ENCODE measurements at places on chromosomes 4 and X.

DNA sequence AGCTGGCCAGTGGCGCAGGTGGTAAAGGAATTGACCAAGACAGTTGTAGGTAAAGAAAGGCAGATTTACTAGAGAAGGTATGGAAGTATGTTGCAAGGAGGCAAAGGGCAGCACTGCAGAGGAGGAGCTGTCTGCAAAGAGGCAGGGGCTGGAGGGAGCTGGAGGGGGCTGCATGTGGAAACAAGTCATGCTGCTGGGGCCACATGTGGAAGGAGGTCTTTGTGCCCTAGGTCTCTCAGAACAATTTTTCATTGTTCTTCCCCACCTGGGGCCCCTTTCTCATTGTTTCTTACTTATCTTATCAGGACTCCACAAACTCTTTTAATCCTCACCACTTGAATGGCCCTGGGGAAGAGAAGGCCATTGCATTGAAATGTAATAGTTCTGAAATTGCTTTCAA lies 144.8 kb upstream of the PLAC1 start:
- no peak for DNase-seq

- no peak for DNase-seq
These were observed 7.9 kb upstream of the CFP start for GRCh38 chrX:47637546-47638195.

- no peak for DNase-seq
These were observed 177.7 kb downstream of the RBM46 start for GRCh38 chr4:154958621-154959358.

- peak; percentile 21 for DNase-seq
These were observed 105.1 kb upstream of the MXRA5 start for GRCh38 chrX:3451571-3451970.

GRCh38 chrX:153395613-153396319 lies 5.4 kb downstream of the PNMA6E start:
- DNase-seq, result no peak

GRCh38 chrX:133417364-133417763 lies 2.1 kb upstream of the GPC4 start:
- no peak for DNase-seq

DNA sequence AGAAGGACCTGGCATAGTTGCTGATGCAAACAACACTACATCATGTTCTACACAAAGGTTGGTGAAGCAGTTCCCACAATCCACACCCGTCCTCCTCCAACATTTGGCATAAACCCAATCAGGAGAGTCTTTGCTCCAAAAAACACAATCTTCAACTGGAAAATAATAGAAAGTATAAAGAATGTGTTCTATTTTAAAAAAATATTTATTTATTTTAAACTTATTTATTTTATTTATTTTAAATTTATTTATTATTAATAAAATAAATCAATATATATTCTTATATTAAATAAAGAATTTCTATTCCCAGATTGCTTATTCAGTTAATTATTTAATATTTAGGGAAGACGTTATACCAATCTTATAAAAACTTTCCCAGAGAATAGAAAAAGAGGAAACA lies 1753.7 kb upstream of the AGA start:
- DNase-seq, result no peak

DNA sequence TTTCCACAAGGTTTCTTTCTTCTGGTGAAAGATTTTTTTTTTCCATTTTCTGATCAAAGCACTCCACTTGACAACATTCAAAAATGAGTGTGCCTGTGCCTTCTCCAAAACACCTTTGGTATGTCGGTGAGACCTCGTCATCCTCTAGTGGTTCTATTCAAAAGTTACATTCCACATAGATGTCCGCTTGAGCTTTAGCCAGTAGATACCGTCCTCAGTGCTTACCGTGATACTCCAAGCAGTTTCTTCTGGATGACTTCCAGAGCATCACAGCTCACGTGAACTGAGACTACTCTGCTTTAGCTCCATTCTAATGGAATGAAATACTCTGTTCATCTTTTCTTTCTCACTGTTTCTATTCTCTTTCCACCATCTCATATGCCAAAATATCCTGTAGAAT lies 38.2 kb upstream of the VEGFC start:
- no peak for DNase-seq

- no peak for DNase-seq
These were observed 18.0 kb upstream of the LANCL3 start for GRCh38 chrX:37553476-37553875.

GRCh38 chrX:53599781-53600396 lies 86.6 kb downstream of the HUWE1 start:
- DNase-seq, result no peak

GRCh38 chrX:70421618-70422017 lies 1.5 kb upstream of the GDPD2 start:
- DNase-seq, result no peak

GRCh38 chrX:87813566-87813965 lies 296.0 kb downstream of the KLHL4 start:
- DNase-seq, result no peak

- DNase-seq, result no peak
These were observed 50.4 kb downstream of the SPRY1 start for GRCh38 chr4:123446865-123447474.

GRCh38 chr4:128560754-128561495 lies 248.6 kb upstream of the JADE1 start:
- DNase-seq, result no peak

DNA sequence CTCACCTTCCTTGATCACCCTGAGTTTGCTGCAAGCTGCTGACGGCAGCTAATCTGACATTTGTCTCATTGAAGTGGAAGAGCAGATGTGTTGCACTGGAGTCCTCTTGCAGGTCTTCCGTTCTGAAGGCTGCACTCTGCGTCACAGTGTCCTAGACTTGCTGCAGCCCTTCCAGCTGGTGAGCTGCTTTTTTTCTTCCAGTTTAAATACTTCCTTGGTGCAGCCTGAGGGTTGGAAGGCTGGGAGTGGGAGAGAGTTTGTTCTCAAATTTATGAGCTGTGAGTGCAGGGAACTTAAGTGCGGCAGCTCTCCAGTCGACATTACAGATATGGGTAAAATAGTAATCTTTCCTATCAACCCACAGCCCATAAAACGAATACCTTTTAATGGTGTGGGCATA lies 303.6 kb upstream of the FAT1 start:
- DNase-seq, result no peak

GRCh38 chr4:2306773-2307410 lies 45.0 kb upstream of the MXD4 start:
- no peak for DNase-seq

DNA sequence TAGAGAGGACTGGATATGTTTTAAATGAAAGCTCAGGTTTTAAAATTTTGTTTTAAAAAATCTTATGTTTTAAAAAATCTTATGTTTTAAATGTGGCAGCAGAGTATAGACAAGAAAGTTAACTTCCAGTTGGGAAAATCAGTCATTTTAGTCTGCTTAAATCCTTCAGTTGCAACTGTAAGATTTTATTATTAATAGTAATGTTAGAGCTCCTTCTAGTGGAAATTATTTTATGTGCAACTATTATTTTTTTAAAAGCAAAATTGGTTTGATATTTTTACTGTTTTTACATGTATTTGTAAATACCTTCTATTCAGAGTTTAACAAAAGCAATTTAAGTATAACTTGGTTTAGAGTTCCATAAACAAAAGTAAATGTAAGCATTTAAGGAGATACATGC lies 8.5 kb upstream of the NUDT6 start:
- no peak for DNase-seq

GRCh38 chrX:87402256-87402655 lies 115.3 kb upstream of the KLHL4 start:
- DNase-seq, result no peak

DNA sequence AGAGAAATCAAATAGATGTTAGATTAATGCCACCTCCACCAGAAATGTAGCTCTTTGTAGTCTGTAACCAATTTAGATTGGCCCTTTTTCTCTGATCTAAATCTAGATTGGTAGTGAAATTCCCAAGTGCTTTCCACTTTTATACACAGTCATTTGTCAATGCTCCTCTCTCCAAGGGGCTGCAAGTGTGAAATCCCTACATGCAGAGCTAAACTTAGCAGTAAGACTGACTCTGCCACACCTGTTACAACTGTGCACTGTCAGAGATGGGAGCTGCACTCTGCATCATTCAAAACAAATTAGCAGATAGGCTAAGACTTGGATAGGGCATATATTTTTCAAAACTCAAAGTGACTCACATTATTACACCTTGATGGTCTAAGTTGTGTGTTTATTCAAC lies 9.1 kb downstream of the SERTM2 start:
- DNase-seq, result no peak

DNA sequence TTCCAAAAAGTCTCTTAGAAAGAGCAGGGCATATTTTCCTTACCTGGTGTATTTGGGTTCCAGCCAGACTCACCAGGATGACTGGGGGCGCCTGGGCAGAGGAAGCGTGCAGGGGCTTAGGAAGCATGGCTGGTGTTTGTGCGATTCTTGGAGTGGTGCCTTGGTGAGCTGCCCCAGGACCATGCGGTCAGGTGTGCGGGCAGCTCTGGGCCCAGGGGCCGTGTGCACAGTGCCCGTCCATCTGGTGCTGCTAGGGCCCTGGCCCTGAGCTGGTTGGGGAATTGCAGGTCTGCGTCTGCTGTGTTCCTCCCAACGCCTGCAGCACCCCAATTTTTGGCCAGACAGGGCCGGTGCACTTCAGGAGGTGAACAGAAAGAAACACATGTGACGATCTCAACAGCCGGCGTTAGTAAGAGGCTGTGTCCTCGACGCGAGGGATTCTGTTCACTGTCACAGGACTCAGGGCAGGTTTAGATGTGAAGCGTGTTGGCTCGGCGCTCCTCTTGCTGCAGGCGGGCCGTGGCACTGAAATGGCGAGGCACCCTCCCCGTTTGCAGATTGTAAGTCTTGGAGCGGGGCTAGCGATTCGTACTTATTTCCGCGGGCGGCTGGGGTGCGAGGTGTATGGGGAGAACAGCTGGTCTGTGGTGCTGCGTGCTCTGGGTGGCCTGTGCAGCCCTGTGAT lies 15.2 kb downstream of the RGS12 start:
- no peak for DNase-seq
